ENCODE measurements at places on chromosomes 5 and 9. TPM values are rescaled to one million over a fixed set of nuclear protein-coding genes. Genes with fewer than 3 reads are reported as not detected.

The ZNF354C gene
- total RNA-seq = 6.8 TPM

The CCDC171 gene
- 2.3 TPM for total RNA-seq

The SLC45A2 gene
- total RNA-seq = not detected

The ACSL6 gene
- total RNA-seq = not detected

- no peak for DNase-seq
These were observed 118.0 kb downstream of the SPATA31D1 start for GRCh38 chr9:82106536-82106935.

DNA sequence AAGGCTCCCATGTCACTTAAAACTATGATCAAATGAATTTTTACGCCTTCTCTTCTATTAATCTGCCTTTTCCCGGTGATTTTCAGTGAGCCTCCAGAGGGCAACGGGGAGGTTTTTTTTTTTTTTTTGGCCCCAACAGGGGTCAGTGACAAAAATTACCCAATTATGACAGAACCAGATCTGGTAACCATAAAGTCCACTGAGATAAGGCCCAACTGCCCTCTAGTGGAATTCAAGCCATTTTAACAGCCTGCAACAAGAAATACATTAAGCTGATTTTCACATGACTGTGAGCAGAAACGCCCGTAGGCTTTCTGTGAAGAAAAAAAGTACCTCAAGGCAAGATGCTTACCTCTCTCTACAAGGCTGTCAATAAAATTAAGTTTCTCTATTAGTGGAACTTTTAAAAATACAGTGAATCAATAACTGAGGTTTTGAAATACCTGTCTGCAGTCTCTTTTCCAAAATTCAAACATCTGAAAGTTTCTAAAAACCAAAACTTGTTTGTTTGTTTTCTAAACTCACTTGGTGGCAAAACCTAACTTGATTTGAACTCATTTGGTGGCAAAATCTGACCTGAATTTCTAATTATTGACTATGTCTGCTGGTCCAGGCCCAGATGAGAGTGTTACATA lies 49.7 kb upstream of the FST start:
- peak; percentile 76 for DNase-seq

DNA sequence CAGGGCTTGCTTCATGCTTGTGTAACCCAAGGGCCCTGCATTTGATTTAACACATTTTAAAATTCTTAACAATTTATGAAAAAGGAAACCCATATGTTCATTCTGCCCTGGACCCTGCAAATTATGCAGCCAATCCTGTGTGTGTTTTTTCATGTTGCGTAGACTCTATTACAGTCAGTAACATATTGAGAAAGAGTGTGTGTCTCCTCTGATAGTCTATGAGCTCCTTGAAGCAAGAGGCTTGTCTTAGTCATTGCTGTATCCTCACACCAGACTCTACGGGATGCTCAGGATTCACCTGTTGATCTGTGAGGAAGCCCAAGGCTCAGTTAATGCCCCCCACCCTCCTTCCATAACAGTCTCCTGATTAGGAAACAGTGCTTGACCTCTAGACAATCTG lies 177.3 kb upstream of the DMAC1 start:
- no peak for DNase-seq

GRCh38 chr5:5638211-5638610 lies 215.7 kb downstream of the ICE1 start:
- DNase-seq = no peak

DNA sequence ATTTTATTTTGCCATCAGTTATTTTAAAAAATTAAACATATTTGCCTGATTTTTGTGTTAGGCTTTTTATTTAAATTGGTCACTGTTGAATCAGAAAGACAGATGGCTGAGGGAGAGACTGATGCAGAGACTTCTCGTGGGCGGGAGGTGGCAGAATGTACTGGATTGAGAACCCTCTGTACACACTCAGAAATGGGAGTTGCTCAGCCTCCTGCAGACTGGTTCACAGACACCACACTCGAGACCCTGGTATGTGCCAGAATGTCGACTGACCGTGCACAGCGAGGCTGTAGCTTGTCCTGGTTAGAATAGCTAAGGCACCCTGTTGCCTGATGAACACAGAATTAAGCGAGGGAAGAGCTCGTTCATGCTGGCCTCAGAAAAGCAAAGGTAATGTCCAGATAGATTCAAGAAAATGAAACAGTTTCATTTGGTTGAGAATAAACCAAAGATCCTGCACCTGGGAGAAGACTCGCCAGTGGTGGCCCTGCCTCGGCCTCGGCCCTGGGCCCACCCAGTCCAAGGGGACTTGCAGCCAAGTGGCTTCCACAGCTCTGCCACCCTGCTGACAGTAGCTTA lies 71.3 kb upstream of the OTULINL start:
- DNase-seq = peak; percentile 26

GRCh38 chr9:73239570-73240265 lies 88.1 kb downstream of the ANXA1 start:
- DNase-seq = peak; percentile 11

DNA sequence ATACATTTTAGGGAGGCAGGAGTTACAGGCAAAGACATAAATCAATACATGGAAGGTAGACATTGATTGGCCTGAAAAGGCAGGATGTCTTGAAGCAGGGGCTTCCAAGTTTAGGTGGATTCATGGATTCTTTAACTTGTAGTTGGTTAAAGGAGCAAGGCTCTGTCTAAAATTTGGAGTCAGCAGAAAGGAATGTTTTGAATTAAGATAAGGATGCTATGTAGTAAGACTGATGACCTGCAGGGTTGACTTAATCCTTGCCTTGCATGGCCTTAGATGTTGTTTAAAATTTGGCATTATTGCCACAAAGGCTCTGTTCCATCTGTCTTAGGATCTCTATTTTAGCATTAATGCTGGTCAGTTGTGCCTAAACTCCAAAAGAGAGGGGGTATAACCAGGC lies 171.3 kb downstream of the C5orf15 start:
- DNase-seq = no peak

DNA sequence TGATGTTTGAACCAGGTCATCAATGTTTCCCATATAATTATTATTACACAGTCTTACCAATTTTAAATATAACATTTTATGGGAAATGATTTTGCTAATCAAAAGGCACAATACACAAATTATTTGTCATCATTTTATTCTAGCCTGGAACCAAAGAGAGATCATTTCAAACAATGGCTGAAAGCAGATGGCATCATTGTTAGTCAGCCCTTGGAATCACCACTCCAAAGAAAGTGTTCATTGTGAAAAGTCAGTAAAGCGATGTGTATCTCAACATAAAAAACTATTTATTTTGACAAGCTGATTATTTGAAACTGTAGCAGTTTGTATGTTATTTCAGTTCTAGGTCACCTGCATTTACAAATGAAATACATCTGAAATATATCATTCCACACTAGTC lies 1068.7 kb downstream of the CDH12 start:
- DNase-seq = no peak

DNA sequence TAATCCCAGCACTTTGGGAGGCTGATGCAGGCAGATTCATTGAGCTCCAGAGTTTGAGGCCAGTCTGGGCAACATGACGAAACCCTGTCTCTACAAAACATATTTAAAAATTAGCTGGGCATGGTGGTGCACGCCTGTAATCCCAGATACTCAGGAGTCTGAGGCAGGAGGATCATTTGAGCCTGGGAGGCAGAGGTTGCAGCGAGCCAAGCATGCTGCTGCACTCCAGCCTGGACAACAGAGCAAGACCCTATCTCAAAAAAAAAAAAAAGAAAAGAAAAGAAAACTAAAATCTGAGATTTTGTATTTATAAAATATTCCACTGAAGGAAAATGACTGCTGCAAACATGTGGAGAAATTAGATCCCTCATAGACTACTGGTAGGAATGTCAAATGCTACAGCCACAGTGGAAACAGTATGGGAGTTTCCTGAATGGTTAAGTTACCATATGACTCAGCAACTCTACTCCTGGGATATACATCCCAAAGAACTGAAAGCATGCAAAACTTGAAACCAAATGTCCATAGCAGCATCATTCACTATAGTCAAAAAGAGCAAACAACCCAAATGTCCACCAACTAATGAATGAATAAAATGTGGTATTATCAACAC lies 106.1 kb downstream of the UBAP2 start:
- DNase-seq = peak; percentile 85

GRCh38 chr5:7347377-7347776 lies 48.6 kb upstream of the ADCY2 start:
- DNase-seq = no peak

- no peak for DNase-seq
These were observed 417.5 kb upstream of the MEF2C start for GRCh38 chr5:89300426-89300970.

GRCh38 chr9:96510258-96510657 lies 60.3 kb downstream of the HABP4 start:
- DNase-seq = no peak

DNA sequence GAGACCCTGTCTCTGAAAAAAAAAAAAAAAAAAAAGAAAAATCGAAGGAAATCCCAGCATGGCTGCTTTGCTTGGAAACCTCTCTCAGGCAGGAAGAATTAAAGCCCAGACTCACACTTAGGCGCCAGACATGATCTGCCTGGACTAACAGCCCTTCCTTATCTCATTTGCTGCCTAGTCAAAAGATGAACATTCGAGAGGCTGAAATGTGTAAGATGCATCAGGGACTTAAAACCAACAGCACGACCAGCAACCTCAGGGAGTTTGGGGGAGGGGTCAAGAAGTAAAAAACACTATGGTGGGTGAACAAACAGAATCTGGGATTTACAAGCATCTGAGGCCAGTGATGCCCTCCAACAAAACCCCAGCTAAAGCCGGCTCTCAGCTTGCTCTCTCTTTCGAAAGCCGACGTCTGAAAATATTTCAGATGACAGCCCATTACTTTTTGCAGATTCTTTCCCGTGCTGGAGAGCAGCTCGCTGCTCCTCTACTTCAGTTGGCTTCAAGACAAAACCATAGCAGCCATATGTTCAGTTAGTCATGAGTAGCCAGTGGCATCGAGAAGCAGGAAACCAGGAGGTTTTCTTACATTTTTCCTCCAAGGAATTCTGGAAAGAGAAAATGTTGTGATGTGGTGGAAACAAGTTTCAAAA lies 249.9 kb downstream of the MARCHF11 start:
- DNase-seq = peak; percentile 65

- DNase-seq = no peak
These were observed 892.6 kb downstream of the TAF11L14 start for GRCh38 chr5:18526792-18527405.

Measured in fibroblast of villous mesenchyme (primary cell).